T-helper 2 cell (primary cell): ENCODE measurements at places on chromosomes 2 and 18.

DNA sequence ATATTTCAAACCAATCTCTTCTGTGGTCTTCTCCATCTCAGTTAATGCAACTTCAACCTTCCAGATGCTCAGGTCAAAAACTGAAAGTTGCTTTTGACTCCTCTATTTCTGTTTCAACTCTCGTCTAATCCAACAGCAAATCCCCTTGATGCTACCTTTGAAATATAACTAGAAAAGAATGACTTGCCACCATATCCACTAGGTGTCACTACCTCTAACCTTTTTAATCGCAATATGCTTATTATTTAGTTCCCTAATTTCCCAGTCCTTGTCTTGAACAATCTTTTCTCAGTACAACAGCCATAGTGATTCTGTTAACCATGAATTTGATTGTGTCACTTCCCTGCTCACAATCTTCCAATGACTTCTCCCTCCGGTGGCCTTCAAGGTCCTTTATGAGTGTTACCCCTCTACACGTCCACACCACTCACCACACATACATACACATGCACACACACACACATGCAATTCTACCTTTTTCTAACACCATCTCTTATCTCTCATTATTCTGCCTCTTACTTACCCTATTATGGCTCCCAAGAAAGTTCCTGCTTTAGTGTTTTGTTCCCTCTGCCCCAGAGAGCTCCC is 245.5 kb upstream of the KCNJ3 start:
- DNase-seq, result no peak

GRCh38 chr2:62831729-62832128 is 126.2 kb downstream of the EHBP1 start:
- DNase-seq, result no peak

- DNase-seq, result no peak
These were observed 86.1 kb upstream of the KYNU start for GRCh38 chr2:142791335-142791734.

DNA sequence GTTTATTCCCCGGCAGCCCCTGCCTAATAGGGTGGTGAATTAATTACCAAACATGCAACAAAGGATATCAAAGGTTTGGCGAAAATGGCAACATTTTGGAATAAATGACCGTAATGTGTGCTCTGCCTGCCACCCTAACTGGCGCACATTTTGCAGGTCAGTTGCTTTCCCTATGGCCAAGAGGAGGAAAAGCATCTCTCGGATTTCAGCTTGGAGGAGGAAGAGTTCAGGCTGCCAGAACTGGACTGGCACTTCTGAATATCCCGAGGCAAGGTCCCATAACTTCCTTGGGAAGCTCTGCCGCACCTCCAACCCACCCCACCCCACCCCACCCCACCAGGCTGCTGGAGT is 37.1 kb downstream of the SLC25A52 start:
- DNase-seq, result no peak
